ENCODE measurements at places on chromosomes 16 and 17.

DNA sequence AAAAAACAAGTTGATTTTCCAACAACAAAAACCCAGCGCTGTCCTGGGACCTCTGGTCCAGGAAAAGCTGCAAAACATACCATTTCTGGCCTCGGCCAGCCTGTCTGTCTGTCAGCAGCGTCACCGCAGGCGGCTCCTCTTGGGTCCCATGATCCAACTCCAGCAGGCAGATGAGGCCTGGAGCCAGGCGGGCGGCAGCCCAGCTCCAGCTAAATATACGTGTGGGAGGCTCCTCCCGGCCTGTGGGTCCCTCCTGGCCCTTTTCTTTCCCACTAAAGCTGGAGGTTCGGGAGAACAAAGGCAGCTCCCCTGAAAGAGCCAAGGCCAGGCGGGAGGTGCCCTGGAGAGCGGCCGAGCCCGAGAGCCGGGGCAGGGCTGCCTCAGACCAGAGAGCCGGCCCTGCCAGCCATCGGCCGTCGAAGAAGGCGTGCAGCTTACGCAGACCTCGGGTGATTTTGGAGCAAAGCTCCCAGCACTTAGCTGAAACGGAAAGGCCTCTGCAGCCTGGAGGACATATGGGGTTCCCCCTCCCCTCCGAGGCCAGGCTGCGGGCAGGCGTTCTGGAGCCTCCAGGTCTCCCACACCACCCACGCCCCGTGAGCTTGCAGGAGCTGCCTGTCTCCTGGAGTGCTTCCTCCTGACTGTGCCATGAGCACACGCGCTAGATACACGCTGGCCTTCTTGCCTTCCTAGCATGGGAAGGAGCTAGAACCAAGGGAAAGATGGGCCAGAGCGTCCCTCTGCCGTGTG, 19.9 kb upstream of the JPH3 start:
- DNase-seq: no peak

GRCh38 chr16:73298562-73298961, 250.6 kb upstream of the ZFHX3 start:
- no peak for DNase-seq

DNA sequence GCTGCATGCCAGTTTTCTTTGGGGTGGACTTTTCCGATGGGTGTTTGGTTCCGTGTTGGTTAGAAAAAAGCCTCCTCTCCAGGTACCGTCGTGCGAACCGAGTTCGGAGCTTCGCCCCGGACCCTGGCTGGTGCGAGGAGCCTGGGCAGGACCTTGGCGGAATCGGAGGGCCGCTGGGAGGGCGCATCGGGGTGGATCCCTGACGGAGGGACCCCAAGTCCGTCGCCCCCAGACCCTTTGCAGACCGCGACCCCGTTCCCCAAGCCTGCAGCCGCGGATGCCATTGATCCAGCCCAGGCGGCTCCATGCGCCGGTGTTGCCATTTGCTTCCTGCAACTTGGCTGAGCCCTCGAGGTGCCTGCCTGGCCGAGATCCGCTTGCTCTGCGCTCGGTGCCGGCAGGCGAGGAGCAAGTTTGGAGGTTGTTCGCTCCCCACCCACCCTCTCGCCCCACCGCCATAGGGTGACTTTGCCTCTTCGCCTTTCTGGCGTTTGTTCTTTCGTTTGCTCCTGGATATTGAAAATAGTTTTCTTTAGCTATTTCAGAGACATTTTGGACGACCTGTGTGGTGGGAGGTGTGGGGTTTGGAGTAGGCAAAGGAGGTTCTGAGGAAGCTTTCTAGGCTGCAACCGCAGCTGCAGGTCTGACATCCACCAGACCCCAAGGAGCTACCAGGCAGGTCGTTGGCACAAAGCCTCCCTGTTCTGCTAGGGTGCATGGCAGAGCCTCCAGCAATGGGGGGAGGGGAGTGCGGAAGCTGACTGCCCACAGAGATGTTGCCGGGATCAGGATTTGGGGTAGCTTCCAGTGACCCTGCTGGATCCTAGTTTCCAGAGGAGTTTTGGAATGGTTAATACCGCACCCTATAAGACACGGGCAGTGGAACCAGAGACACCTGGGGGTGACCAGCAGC, 58.2 kb downstream of the RAP1GAP2 start:
- no peak for DNase-seq

DNA sequence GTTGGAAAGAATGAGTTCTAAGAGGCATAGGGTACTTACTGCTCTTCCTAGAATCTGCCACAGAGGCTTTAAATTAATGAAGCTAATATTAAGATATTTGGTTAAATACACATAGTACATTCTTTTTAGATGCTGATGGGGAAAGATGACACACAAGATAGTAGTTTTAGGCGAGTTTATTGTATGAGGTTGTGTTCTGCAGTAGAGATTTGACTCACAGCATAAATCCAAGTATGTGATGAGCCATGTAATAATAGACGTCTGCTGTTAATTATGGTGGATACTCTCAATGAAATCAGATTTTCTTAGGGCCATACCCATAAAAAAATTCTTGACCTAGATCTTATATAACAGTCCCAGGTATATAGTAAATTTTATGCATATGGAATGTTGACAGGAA, 8.0 kb downstream of the TNRC6C start:
- DNase-seq: no peak

DNA sequence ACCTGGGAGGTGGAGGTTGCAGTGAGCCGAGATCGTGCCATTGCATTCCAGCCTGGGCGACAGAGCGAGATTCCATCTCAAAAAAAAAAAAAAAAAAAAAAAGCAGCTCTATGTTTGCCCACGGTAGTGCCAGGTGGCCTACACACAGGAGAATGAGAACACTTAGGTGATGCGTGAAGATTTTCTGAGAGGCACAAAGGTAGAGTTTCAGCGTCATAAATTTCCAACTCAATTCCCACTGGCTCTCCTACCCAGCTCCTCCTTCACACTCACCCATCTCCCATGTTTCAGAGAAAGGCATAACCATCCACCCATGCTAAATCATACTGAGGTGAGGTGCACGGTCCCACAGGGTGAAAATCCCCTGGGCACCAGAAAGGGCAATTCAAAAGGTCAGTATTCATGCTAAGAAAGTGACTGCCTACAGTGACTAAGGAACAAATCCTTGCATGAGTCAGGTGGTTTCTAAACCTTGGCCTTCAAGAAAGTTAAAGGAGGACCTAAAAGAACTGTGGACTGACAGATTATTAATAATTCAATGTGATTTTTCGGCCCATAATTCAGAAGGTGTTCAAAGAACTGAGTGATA, 4.8 kb downstream of the DCAKD start:
- DNase-seq: no peak

DNA sequence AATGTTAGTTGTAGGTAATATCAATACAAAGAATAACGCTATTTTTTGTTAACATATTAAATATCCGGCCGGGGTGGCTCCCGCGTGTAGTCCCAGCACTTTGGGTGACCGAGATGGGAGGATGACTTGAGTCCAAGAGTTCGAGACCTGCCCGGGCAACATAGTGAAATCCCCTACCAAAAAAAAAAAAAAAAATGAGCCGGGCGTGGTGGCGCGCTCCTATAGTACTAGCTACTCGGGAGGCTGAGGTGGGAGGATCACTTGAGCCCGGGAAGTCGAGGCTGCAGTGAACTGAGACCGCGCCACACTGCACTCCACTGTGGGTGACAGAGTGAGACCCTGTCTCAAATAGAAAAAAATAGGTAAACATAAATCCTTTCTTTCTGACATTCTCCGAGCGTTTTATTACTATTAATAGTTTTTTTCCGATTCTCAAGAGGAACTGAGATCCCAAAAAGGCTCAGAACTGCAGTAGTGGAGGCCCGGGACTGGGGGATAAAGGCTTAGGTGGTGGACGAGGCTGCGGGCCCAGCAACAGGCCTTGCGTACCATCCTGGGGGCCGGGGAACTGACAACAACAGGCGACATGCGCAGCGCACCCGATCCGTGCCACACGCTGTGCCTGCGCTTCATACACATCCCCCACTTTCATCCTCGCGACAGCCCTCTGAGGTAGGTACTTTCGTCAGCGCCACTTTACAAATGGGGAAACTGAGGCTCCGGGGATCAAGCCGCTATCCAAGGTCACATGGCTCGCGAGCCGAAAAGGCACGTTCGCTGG, 919 bp downstream of the N4BP1 start:
- DNase-seq: no peak

DNA sequence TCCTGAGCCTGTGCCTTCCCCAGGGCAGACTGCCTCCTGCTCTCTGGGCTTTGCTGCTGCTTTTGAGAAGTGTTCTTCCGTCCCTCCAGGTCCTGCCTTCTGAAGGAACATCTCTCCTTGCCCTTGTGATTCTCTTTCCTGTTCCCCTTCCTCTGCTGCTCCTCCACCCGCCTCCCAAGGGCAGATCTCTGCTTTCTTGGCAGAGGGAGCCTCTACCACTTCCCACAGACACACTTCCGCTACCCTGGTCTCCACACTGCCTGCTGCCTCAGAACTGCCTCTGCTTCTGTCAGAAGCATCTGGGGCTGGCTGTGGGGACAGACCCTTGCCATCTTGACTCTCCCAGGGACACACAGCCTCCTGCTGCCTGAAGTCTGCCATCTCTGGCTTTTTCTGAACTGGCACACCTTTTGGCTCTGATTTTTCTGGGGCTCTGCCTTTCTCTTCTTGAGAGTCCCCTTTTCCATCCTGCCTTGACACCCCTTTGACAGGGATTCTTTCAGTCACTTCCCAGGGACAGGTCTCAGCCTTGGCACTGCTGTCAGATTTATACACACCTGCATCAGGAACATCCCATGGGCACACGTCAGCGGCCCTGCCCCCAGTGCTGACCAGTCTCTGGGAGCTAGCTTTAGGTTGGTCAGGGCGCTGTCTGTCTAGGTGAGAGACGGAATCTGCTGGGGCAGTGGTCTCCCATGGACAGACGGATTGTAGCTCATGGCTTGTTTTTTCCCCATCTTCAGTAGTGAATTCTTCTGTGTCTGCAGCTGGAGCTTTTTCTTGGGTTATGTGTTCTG, 16.6 kb downstream of the GPR179 start:
- no peak for DNase-seq

DNA sequence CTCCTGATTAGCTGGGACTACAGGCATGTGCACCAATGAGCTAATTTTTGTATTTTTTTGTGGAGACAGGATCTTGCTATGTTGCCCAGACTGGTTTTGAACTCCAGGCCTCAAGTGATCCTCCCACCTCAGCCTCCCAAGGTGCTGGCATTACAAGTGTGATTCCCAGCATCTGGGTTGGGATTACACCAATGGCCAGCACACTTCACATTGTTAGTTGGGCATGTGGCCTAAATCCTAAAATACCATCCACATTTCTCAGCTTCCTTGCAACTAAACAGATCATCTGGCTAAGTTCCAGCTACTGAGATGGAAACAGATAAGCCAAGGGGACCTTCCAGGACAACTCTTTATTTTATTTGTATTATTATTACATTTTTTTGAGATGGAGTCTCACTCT, 9.9 kb downstream of the RABEP2 start:
- no peak for DNase-seq

DNA sequence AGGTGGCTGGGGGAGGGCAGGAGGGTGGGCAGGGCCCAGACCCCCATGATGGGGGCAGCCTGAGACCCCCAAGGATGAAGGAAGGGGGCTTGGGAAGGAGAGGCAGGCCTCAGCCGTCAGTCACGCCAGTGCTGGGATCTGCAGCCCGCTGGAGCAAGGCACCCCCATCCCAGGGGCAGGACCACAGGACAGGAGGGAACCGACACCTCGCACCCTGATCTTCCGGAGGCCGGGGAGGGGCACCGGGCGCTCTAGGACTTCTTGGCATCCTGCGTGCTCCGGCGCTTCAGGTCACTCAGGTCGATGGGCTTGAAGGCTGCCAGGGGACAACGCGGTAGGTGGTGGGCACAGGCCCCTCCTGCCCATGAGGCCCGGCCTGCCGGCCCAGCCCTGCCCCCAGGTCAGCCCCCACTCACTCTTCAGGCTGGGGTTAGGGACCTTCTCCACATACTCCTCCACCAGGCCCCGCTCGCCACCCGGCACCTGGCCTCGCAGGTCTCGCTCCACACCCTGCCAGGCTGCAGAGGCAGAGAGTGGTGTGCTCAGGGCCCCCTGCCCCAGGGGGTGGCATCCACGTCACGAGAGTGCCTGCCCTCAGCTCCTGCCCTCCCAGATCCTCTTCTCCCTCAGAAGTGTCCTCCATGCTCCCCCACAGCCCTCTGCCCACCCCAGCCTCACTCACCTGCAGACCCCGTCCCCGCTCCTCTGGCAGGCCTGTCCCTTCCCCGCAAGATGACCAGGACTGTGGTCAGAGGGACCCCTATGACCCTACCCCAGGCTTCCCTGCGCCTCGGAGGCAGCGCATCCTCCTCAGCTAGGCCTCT, 9.9 kb downstream of the MCRIP1 start:
- no peak for DNase-seq

- DNase-seq: no peak
Measured at GRCh38 chr17:19716108-19717030, at the start of gene SLC47A2. SLC47A2 (minus strand) TSS chr17:19716584; CDS start chr17:19716555, 29 bp downstream.

GRCh38 chr16:75377729-75378386, 55.4 kb downstream of the CFDP1 start:
- no peak for DNase-seq

Measured in NCI-H1417 treated with DMSO at 0.1 percent for 48 hours (cell line).